ENCODE measurements at places on chromosomes 6 and 20.

GRCh38 chr6:107062691-107063090 lies 34.7 kb downstream of the MTRES1 start:
- DNase-seq, result no peak

- no peak for DNase-seq
Observed at GRCh38 chr6:17983730-17984129, 3.7 kb downstream of the KIF13A start.

GRCh38 chr6:107827541-107827940 lies 3.4 kb upstream of the SCML4 start:
- DNase-seq, result no peak

- peak; percentile 10 for DNase-seq
Observed at GRCh38 chr6:34152042-34152524, 6.2 kb upstream of the GRM4 start.

GRCh38 chr6:106858653-106859092 lies 115.9 kb downstream of the CD24 start:
- DNase-seq, result no peak

DNA sequence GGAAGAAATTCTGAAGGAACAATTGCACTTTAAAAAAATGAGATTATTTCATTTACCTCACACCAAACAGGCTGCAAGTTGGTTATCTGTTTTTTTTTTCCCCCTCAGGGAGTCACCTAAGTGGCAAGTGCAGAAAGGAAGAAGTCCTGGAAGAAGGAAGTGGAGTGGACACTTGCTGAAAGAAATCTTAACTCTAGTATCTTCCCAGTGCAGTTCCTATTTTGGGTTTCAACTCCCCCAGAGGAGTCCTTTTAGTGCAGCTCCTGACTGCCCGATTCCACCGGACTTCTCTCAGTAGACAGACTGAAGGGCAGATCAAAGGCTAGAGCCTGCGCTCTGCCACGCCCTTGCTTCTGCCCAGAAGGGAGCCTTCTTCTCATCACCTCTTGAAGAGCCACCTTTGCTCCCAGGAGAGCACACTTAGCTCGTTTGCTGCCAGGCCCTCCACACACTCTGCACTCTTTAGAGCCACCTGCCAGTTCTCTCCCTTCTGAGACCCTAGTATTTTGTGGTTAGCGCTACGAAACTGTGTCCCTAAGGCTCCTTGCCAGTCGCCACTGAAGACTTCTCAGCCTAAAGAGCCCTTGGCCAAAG lies 4.9 kb downstream of the MTCL3 start:
- no peak for DNase-seq

DNA sequence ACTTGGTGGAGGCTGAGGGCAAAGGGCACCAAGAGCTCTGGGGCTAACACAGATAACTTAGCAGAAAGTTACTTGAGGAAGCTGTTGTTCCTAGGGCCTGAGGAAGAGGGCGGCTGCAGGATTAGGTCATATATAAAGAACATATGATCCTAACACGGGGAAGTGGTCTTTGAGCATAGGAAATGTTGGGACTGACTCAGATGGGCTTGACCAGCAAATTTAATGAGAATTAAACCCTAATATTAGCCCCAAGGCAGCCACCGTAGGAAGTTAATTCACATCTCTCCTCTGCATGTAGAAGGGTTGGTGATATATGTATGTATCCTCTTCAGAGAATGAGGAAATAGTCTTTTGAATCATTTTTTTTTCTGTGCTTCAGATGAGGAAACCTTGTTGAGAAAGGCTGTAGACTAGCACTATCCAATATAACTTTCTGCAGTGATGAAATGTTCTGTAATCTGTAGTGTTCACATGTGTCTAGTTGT lies 9.2 kb upstream of the ZBTB9 start:
- DNase-seq, result no peak

- no peak for DNase-seq
Observed at GRCh38 chr6:14543971-14544585, 426.5 kb downstream of the CD83 start.

DNA sequence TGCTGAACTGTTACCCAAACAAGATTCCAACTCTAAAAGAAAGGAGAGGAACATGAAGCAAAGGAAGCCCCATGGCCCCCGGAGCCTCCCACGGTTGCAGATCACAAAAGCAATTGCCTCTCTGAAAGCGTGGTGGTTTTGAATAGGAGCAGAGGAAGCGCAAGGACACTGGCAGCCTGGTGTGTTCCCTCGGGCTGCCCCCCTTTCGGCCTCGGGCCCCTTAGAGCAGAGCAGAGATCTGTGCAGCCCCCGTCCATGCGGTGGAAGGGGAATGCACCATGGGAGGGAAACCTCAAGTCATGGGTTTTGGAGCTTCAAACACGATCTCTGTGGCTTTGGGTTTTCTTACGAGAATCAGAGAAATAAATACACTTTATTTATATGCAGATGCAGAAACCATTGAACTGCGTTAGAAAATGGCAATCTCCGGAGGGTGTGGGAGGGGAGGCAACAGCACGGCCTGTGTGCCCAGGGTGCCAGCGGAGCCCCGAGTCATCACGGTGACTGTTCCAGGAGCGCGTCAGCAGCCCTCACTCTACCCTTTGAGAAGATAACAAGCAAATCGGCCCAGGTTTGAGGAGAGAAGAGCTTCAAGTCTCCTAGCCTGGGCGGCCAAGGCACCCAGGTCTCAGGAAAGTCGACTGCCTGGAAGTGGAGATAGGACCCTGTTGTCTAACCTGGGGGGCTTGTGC lies 20.5 kb downstream of the FOXF2 start:
- DNase-seq, result peak; percentile 4

DNA sequence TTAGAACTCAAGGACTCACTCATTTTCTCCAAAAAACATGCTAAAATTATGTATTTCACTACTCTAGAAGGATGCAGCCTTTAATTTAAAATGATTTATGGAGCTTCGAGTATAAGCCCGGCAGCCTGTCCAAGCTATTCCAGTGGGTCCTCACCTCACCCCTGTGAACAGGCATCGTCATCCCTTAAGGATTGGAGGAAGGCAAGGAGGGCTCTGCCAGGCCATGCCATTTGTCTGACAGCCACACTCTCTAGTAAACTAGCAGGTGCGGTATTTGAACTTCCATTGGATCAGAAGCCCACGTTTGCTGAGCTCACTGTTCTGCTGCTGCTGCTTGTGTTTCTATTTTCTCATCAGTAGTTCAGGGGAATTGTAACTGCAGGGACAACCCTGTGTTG lies 39.8 kb upstream of the NAA20 start:
- no peak for DNase-seq

- no peak for DNase-seq
Observed at GRCh38 chr20:46062621-46063020, 27.1 kb downstream of the NCOA5 start.

GRCh38 chr20:63254232-63254605 lies at the start of gene NKAIN4:
Gene NKAIN4 (minus strand): TSS chr20:63254463. CDS start chr20:63254450, 13 bp downstream.
- no peak for DNase-seq

- no peak for DNase-seq
Observed at GRCh38 chr6:149231778-149232177, 85.7 kb upstream of the TAB2 start.

DNA sequence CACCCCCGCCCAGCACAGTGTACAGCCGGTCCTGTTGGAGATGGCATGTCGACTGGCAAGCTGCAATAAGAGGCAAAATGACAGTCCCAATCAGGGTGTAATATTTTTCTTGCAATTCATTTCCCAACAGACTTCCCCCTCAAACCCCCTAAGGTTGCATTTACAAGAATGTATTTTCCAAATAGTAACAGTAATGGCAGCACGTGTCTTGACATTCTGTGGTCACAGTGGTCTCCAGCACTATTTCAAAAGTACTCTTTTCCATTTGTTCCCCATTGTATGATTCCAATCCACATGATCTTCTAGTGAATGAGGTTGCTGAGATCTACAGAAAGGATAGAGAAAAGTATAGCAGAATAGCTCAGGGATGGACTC lies 97.8 kb upstream of the CARMIL1 start:
- DNase-seq, result no peak

- no peak for DNase-seq
Observed at GRCh38 chr20:62320581-62321354, 18.0 kb downstream of the ADRM1 start.

DNA sequence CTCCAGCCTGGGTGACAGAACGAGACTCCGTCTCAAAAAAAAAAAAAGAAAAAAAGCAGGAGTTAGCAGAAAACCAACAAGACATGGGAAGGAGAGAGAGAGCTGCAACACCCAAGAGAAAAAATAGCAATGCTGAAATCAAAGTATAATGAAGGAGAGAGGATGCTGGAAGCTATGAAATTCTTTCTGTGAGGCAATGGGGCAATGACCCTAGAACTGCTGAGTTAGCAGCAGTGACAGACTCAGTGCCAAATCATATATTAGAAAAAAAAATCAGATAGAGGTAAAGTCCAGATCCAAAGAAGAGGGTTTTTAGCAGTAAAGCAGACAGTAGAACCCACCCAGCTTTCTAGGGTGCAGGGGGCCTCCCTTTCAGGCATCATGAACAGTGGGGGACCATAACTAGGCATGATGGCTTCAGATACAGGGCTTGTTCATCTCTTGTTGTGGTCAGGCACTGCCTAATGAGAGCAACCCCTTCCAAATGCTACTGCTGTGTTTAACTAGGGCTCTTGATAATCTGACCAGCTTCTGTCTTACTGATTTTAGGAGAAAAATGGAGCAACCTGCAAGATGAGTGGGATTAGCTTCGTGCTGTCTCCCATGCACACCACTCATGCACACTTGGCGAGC lies 26.9 kb downstream of the SLC17A2 start:
- DNase-seq, result no peak

DNA sequence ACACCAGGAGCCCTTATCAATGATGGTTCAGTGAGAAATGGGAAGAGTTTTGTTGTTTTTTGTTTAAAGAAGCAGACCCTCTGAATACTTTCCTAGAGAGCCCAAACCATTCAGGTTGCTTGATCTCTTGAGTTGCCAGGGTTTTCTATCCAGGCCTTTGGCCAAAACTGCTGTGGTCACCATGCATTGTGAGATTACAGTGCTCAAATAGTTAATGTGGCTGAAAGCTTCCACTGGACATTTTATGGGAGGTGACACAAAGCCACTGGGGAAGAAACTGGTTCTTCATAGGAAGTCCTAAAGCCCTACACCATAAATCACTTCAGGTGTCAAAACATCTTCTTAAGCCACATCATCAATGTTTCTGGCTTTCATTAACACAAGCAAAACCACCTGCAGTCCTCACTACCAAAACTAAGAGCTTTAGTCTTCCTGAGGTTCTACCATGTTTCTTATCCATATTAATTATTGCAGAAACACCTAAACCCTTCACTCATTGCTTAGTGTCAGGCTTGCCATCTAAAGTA lies 101.6 kb downstream of the IBTK start:
- no peak for DNase-seq

DNA sequence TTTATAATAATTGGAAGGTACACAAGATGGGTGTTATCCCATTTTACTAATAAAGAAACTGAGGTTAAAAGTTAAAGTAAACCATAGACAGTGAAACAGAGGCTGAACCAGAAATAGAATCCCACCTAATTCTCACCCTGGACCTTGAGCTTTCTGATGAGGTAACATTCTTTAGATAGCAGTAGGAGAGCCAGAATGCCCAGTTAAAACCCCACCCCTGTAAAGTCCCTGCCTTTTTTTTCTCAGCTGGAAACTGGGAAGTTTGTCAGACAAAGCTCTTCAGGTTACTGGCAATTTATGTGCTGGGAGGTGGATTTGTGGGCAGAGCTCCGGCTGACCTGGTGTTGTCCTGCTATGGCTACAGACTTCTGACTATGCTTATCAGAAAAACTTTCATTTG lies 1.9 kb upstream of the MCHR2 start:
- no peak for DNase-seq

- DNase-seq, result peak; percentile 7
Observed at GRCh38 chr6:170134471-170135440, 156.1 kb downstream of the DLL1 start.

GRCh38 chr6:106122306-106122918 lies 36.3 kb downstream of the PRDM1 start:
- DNase-seq, result no peak

DNA sequence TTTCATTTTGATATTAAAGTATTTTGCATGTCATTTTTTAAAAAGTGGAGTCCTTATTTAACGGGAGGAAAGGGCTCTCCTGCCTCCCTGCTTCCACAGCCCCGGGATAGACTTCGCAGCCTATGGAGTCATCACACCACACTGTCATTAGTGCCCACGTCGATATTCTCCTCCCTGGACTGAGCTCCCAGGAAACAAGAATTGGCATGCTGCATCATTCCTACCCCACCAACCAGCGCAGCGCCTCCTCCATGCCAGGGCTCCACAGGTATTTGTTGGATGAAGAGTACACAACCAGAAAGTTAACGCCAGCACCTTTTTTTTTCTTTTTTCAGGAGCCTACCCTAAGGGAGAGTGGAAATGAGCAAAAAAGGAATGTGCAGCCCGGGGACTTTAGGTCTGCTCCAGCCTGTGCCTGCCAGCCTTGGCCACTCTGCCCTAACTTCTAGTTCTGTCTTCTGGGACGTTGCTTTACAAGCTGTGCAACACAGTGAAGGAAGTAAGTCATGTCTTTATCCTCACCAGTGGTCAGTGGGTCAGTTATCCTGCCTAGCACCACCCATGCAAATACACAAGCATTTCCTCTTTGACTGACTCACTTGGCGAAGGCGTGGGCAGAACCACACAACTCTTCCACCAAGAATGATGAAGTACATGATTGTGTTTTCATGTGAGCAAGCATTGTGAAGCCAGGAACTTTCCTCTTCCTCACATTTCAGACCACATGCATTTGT lies 180.7 kb upstream of the UST start:
- DNase-seq, result no peak

DNA sequence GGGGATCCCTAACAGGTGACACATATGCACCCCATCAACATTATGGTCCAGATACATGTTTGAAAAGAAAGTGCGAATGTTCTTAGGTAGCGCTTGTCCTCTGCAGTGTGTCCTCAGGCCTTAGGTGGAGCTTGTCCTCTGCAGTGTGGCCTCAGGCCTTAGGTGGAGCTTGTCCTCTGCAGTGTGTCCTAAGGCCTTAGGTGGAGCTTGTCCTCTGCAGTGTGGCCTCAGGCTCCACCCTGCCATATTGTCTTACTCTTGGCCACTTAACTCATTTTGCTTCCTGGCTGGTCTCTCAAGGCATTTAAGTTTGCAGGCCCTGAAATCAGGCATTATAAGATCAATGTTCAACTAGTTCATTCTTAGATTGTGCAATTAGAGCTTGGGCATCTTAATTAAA lies 74.7 kb upstream of the SCP2D1 start:
- no peak for DNase-seq

DNA sequence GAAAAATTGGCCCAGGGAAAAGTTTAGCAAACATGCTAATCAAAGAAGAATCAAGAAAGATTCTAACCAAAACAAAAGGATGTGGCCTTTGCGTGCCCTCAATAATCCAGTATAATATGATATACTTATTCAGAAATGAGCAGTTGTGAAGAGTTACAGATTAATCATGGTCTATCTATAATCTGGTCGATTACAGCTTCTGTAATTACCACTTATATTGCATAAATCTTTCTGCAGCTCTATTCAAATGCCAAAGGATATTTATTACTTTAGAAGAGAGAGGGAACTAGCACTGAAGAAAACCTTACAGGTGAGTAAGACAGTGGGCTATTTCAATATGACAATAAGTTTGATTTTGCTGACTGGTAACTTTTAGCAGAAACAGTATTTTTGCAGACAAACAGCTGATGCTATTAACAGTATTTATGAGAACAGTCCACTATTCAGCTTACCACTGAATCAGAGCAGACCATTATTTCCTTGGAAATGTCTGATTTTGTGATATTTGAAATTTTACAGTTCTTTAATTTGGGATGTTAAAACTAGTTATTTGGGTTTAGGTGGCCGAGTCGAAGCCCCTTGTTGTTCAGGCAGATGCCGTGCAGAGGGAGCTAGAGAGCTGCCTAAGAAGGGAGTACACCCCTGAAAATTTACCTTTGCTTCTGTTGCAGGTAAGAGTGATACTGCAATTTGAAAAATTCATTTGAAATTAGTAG lies 92.2 kb downstream of the CEP57L1 start:
- peak; percentile 47 for DNase-seq

GRCh38 chr20:43746344-43747137 lies 19.7 kb upstream of the GTSF1L start:
- DNase-seq, result no peak
